ENCODE measurements at places on chromosomes 3 and 15.

- DNase-seq = no peak
Measured at GRCh38 chr15:26848498-26848897, 18.4 kb upstream of the GABRA5 start.

GRCh38 chr3:15264486-15264885, 58.4 kb downstream of the CAPN7 start:
- no peak for DNase-seq

DNA sequence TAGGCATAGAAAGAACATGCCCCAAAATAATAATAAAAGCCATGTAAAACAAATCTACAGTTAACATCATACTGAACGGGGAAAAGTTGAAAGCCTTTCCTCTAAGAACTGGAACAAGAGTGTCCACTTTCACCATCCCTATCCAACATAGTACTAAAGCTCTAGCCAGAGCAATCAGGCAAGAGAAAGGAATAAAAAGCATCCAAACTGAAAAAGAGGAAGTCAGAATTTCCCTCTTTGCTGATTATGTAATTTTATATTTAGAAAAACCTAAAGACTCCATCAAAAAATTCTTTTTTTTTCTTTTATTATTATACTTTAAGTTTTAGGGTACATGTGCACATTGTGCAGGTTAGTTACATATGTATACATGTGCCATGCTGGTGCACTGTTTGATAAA, 661.6 kb upstream of the CBLB start:
- no peak for DNase-seq

- no peak for DNase-seq
Measured at GRCh38 chr3:85433319-85433718, 474.5 kb downstream of the CADM2 start.

DNA sequence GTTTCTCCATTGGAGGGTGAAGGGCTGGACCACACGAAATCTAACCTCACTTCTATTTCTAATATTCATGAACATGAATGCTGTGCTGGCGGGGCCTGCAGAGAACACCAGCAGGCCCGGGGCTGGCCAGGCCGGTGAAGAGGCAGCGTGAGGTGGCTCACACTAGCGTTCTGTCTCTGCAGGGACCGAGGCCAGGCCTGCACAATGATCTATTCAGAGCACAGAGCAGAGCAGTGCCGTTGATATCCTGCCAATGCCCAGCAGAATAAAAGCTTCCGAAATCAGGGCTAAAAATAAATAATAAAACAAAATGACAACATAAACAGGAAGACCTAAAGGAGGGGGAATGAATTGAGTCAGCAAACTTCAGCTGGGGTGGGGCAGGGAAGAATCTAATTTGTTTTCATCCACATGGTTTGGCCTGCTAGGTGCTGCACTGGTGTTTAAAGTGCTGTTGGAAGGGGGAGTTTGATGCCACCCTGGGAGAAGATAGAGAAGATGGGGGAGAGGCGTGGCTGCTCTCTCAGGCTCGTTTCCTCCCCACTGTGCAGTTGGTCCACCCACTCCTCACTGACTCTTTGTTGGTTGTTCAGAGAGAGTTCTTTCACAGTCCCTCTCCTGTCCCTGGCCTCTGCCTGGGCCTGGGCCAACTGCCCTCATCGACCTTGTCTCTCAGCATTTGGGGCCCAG, 837.1 kb downstream of the AGBL1 start:
- peak; percentile 94 for DNase-seq

All from hippocampal formation (tissue), 2 donors.